ENCODE measurements at places on chromosomes 3 and 15. TPM values are rescaled to one million over a fixed set of nuclear protein-coding genes. Genes with fewer than 3 reads are reported as not detected.

DNA sequence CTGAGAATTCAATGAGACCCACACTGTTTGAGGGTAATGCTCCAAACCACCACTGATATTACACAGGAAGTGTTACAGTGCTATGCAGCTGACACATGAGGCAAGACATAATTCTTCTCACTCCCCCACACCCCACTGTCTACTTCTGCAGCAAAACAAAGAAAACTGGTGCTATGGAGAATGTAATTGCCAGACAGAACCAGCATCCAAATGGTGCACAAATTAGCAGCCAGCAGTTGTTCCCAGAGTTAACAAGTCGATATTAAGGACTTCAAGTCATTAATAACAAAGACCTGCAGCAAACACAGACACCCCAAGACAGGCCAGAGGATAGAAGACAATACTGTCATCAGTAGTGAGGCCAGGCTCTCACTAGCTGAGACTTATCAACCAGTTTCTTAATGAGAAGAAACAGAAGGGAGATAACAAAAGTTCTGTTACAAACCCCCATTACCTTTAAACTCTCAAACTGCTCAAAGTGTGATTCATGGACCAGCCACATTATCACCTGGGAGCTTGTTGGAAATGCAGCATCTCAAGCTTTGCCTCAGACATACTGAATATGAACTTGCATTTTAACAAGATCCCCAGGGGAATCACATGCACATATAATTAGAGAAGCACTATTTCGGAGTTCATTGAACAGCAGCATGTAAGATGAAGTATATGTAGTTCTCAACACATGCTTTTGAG lies 58.7 kb upstream of the FNDC3B start:
- no peak for DNase-seq
- H3K4me3 ChIP-seq = no peak overlapping the region
- no peaks in the 10 kb centered on the region for H3K36me3 ChIP-seq
- no peaks in the 10 kb centered on the region for H3K27me3 ChIP-seq
- H3K4me1 ChIP-seq = no peaks in the 10 kb centered on the region

DNA sequence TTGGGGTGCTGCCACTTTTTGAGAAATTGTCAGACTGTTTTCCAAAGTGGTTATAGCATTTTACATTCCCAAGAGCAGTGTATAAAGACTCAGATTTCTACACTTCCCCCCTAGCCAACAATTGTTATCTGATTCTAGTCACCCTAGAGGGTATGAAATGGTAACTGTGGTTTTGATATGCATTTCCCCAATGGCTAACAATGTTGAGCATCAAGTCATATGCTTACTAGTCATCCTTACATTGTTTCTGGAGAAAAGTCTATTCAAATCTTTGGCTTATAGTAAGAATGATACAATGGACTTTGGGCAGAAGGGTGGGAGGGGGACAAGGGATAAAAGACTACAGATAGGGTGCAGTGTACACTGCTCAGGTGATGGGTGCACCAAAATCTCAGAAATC lies 73.3 kb downstream of the CSNK1G1 start:
- H3K27me3 ChIP-seq = no peaks in the 10 kb centered on the region
- no peak for DNase-seq
- no peak overlapping the region for H3K27ac ChIP-seq
- H3K36me3 ChIP-seq = no peaks in the 10 kb centered on the region

The PTH1R gene
- polyA plus RNA-seq = 12.8 TPM

GRCh38 chr3:62632510-62633294 lies 242.5 kb downstream of the CADPS start:
- H3K36me3 ChIP-seq = no peaks in the 10 kb centered on the region
- DNase-seq = no peak
- no peaks in the 10 kb centered on the region for H3K4me1 ChIP-seq

- H3K27me3 ChIP-seq = no peaks in the 10 kb centered on the region
- no peak for DNase-seq
- no peaks in the 10 kb centered on the region for H3K36me3 ChIP-seq
- no peak overlapping the region for H3K27ac ChIP-seq
- no peak overlapping the region for H3K4me3 ChIP-seq
- no peaks in the 10 kb centered on the region for H3K4me1 ChIP-seq
These were observed 129.4 kb downstream of the STT3B start for GRCh38 chr3:31661993-31662670.

The REC114 gene
- polyA plus RNA-seq = not detected

The CDCP1 gene
- polyA plus RNA-seq = 0.37 TPM

The TRANK1 gene
- 3.6 TPM for polyA plus RNA-seq

- H3K4me1 ChIP-seq = no peaks in the 10 kb centered on the region
- DNase-seq = no peak
- no peaks in the 10 kb centered on the region for H3K27me3 ChIP-seq
- H3K4me3 ChIP-seq = no peak overlapping the region
These were observed 91.0 kb downstream of the RAD18 start for GRCh38 chr3:8872261-8872660.

DNA sequence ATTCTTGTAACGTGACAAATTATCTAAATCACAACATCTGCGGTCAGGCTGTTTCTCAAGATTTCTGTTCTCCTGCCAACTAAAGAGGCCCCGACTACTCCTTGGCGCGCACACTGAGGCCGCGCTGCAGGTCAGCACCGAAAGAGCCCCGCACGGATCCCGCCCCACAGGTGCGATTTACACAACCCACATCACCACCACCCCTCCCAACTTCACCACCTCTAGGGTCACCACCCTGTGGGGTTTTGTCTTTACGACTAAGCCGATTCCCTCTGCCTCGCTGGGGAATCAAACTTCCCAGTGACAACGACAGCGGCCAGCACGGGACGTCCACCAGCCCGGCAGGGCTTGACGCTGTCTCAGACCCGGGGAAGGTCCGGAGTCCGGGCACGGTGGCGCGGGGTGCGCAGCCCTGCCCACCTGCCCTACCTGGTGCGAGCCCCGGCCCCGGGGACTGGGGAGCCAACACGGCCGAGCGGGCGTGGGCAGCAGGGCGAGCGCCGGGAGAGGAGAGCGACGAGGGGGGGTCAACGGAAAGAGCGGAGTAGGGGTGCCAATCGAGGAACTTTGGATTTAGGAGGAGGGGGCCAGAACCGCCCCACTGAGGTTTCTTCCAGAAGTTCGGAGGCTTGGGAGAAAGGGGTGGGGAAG lies 764 bp downstream of the UACA start:
- H3K27me3 ChIP-seq = no peaks in the 10 kb centered on the region
- peak overlapping the region; percentile 97 for H3K27ac ChIP-seq
- DNase-seq = peak; percentile 45
- H3K4me3 ChIP-seq = peak overlapping the region; percentile 45
- H3K36me3 ChIP-seq = no peaks in the 10 kb centered on the region

The GPR176 gene
- polyA plus RNA-seq = 1.7 TPM

The TM4SF18 gene
- 6.0 TPM for polyA plus RNA-seq

- no peak for DNase-seq
- no peak overlapping the region for H3K27ac ChIP-seq
- no peaks in the 10 kb centered on the region for H3K36me3 ChIP-seq
- peaks cover 7% of the 10 kb centered on the region for H3K4me1 ChIP-seq
These were observed 91.7 kb upstream of the IGSF10 start for GRCh38 chr3:151552589-151552988.

All from heart right ventricle (tissue), 16 donors.